Fibroblast of the aortic adventitia (primary cell): ENCODE measurements at places on chromosomes 11 and 22. TPM values are rescaled to one million over a fixed set of nuclear protein-coding genes. Genes with fewer than 3 reads are reported as not detected.

The SCUBE1 gene
- not detected in 2 replicates for total RNA-seq

The CCDC73 gene
- not detected in 2 replicates for total RNA-seq

The FCHSD2 gene
- 11.3 and 14.9 TPM in 2 replicates for total RNA-seq

The COPB1 gene
- 184 and 221 TPM in 2 replicates for total RNA-seq

The ROBO4 gene
- total RNA-seq: 1.3 and 3.3 TPM in 2 replicates

The DEUP1 gene
- not detected in 2 replicates for total RNA-seq

The PPFIA1 gene
- 36.3 and 37.1 TPM in 2 replicates for total RNA-seq

The LRP5 gene
- total RNA-seq: 3.3 and 8.3 TPM in 2 replicates

The CDC42BPG gene
- 0.08 and 0.09 TPM in 2 replicates for total RNA-seq

The CREB3L1 gene
- total RNA-seq: 31.6 and 37.5 TPM in 2 replicates

The PRCP gene
- 19.0 and 41.1 TPM in 2 replicates for total RNA-seq

The THY1 gene
- 96.6 and 164 TPM in 2 replicates for total RNA-seq

The WNT11 gene
- total RNA-seq: 1.2 TPM in 1 of 2 replicates, not detected in the other

The OR52E8 gene
- total RNA-seq: not detected in 2 replicates

The UPB1 gene
- 0.90 TPM in 1 of 2 replicates, not detected in the other for total RNA-seq

The TSSK2 gene
- not detected in 2 replicates for total RNA-seq

The AQP11 gene
- 2.8 and 3.3 TPM in 2 replicates for total RNA-seq

The SCT gene
- not detected in 2 replicates for total RNA-seq

The ARFIP2 gene
- total RNA-seq: 45.7 and 49.1 TPM in 2 replicates

The SLC35F2 gene
- total RNA-seq: 9.6 and 9.9 TPM in 2 replicates

The NXPE2 gene
- total RNA-seq: 0.09 TPM in 1 of 2 replicates, not detected in the other

The GRAP2 gene
- not detected in 2 replicates for total RNA-seq

The MIAT gene
- total RNA-seq: 0.72 and 2.0 TPM in 2 replicates

The FGF3 gene
- not detected in 2 replicates for total RNA-seq

The OR51I1 gene
- 0.09 TPM in 1 of 2 replicates, not detected in the other for total RNA-seq

The CRYBB2 gene
- not detected in 2 replicates for total RNA-seq

The TIMP3 gene
- 153 and 329 TPM in 2 replicates for total RNA-seq

The ANAPC15 gene
- 24.5 and 49.5 TPM in 2 replicates for total RNA-seq

The FIBIN gene
- total RNA-seq: 15.5 and 22.6 TPM in 2 replicates

The SHISAL1 gene
- 0.98 and 11.4 TPM in 2 replicates for total RNA-seq

The POU2AF1 gene
- not detected in 2 replicates for total RNA-seq

The MTA2 gene
- total RNA-seq: 46.2 and 110 TPM in 2 replicates

The EIF3D gene
- 302 and 336 TPM in 2 replicates for total RNA-seq

The PC gene
- total RNA-seq: 12.7 and 21.5 TPM in 2 replicates

The CTSD gene
- 184 and 221 TPM in 2 replicates for total RNA-seq

The DBX1 gene
- not detected in 2 replicates for total RNA-seq

The ZNF215 gene
- 1.2 and 3.5 TPM in 2 replicates for total RNA-seq
